Upper lobe of right lung (tissue), 1 donor: ENCODE measurements at places on chromosomes 3 and 15.

DNA sequence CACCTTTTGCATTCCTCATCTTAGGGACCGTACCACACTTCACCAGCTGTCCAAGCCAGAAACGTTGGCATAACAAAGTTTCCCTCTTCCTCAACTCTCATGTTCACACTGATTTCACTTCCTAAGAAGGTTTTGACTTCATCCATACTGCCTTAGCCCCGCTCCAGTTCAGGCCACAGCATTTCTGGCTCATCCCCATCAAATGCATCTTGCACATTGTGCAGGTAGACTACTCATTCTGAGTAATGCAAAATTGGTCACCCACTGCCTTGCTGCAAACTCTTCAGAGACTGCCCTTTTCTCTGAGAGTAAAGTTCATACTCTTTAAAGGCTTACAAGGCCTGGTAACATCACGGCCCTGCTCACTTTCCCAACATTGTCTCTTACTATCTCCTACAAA is 8.8 kb downstream of the NUSAP1 start:
- no peak for DNase-seq

DNA sequence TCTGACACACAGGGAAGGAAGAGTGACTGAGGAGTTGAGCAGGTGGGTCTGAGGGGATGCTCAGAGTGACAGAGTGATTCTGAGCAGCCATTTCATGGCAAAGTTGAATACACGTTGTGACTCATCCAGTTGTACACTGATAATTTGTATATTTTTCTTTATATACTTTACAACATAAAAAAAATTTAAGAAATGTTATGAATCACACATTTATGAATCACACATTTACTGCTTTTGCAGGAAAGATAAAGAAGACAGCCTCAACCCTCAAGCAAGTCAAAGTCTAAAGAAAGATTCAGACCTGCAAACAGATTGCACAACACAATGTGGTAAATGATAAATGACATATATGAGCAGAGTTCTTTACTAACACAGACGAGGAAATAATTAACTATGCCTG is 21.0 kb upstream of the CHMP2B start:
- no peak for DNase-seq

GRCh38 chr15:42903388-42904324 is 16.9 kb downstream of the TTBK2 start:
- no peak for DNase-seq

DNA sequence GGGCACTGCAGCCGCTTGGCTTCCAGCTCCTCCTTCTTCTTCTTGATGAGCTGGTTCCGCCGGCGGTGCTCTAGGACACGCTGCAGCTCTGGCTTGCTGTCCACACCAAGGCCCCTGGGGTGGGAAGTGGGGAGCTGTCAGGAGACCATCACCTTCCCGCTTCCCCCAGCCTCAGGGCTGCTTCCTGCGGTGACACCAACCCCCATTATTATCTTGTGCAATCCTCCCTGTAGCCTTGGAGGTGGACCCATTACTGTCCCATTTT is 10.0 kb downstream of the FAM107A start:
- peak; percentile 47 for DNase-seq

DNA sequence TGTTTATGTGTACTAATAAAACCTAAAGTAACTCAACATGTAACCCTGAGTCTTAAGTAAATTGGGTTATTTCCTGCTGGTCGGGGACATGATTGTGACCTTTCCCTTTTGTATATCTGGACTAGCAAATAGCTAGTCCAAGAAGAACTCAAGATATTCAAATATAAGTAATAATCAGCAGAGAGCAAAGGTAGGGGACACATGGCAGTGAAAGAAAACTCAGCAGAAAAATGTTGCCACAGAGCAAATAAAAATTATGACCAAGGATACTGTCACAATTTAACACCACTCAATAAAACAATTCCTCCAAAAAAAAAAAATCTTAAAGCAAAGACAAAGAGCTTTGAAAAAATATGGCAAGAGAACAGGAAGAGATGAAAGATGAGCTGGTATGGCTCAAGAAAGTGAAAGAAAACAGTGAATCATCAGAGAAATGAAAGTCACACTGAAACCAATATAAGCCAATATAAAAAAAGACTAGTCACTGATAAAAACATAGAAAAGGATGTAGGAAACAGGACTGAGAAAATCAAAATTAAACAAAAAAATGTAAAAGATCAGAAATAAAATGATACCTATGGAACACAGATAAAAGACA is 43.4 kb downstream of the HLTF start:
- DNase-seq: no peak

DNA sequence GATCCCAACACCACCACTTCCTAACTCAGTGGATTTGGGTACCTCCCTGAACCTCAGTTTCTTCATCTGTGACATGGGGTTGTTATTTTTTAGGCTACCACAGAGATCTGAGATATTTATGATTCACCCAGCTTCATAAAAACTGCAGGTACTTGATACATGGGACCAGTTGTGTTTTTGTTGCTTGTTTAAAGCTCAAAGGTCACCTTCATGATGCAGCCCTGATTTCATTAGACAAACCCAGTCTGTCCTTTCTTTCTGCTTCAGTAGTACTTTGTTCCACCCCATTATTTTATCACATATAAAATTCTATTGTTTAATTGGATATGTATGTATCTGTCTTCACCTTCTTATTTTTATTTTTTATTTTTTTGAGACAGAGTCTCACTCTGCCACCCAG is 57.4 kb upstream of the C15orf61 start:
- no peak for DNase-seq

- no peak for DNase-seq
Measured at GRCh38 chr3:129016356-129016719, 15.2 kb downstream of the EFCC1 start.

GRCh38 chr15:88497109-88497765 is 29.7 kb downstream of the MRPS11 start:
- DNase-seq: no peak
